ENCODE measurements at places on chromosomes 1 and 21.

- DNase-seq, result no peak
Observed at GRCh38 chr21:31660259-31660565, 719 bp downstream of the SOD1 start.

DNA sequence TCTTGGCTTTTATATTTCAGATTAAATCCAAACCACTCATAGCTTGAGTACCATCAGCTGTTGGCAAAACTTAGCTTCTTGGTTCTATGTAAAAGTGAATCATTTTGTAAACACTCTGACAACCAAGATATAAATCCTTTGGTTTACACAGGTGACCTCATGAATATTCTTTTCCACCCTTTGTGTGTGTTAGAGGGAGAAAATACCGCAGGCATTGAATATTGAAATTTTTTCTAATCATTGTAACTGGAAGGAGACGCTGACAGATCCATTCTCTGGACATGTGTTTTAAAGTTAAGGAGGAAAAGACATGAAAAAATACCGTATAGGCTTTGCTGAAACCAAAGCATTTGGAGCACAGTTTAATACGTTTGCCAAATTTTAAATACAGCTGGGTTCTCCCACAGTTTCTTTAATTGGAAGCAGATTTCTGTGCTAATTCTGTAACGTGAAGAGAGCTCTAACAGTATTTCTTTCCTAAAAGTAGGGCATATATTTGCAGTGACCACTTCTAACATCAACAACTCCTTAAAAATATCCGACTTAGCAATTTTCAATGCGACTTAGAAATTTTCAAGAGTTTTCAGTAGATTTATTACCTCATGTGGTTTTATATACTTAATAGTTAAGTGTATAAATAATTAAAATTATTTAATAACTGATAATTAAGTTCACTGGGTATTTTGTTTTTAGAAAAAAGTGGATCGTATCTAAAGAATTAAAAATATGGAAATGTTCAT is 388.2 kb downstream of the USP25 start:
- DNase-seq, result no peak

- no peak for DNase-seq
Observed at GRCh38 chr1:55951291-55951690, 628.1 kb downstream of the PLPP3 start.

GRCh38 chr1:152182431-152182830 is 23.4 kb upstream of the RPTN start:
- peak; percentile 7 for DNase-seq

GRCh38 chr1:11080931-11081330 is 18.7 kb downstream of the EXOSC10 start:
- no peak for DNase-seq

- no peak for DNase-seq
Observed at GRCh38 chr1:110174961-110175360, 24.7 kb downstream of the SLC6A17 start.

DNA sequence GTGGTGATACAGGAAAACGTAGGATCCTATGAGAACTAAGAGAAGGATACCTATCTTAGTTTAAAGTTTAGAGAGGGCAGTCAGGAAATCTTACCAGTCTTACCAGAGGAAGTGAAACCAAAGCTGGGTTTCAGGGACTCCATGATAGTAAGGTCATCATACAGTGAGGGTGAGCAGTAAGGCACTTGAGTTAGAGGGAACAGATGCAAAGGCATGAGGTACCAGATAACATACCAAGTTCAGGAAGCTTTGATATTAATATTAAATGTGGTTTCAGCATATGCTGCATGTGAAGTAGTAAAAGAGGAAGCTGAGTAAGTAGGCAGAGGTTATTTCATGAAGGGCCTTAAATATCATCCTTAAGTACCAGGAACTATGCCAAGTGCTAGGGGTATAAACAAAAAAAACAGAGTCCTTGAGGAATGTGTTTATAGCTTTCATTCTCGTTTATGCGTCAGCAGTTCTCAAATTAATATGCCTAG is 16.9 kb downstream of the ATG4C start:
- DNase-seq, result peak; percentile 2

DNA sequence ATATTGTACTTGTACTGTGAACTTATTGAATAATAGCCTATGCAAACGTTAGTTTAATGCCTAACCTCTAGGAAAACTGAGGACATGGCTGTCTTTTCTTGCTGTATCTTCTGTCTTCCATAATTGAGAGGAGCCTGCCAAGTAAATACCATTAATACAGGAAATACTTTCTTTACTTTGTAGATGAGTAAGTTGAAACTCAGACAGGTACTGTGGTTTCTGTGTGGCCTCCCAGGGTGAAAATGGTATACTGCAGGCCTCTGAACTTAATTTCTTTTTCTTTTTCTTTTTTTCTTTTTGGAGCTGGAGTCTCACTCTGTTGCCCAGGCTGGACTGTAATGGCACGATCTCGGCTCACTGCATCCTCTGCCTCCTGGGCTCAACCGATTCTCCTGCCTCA is 208.8 kb upstream of the ADGRL4 start:
- no peak for DNase-seq

GRCh38 chr1:12178511-12178910 is 11.7 kb downstream of the TNFRSF1B start:
- DNase-seq, result no peak

- DNase-seq, result no peak
Observed at GRCh38 chr1:1438531-1439381, 3.3 kb downstream of the VWA1 start.

- no peak for DNase-seq
Observed at GRCh38 chr21:26019236-26019635, 151.3 kb downstream of the APP start.

GRCh38 chr1:241142493-241142892 is 214.5 kb downstream of the RGS7 start:
- DNase-seq, result no peak

DNA sequence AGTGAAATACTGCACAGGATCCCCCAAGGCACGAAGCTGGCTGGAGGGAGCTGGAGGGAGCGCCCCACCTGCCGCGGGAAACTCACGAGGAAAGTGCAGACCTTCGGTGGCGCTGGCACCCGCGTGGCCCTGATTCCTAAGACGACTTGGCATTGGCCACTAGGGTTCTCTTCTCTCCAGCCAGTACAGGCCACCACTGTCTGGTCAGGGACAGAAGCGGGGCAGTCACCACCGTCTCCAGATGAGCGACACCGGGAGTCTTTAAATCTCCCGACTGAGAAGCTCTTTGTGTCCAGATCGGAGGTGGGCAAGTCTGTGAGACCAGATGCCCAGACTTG is 19.2 kb upstream of the CHIA start:
- DNase-seq, result no peak

DNA sequence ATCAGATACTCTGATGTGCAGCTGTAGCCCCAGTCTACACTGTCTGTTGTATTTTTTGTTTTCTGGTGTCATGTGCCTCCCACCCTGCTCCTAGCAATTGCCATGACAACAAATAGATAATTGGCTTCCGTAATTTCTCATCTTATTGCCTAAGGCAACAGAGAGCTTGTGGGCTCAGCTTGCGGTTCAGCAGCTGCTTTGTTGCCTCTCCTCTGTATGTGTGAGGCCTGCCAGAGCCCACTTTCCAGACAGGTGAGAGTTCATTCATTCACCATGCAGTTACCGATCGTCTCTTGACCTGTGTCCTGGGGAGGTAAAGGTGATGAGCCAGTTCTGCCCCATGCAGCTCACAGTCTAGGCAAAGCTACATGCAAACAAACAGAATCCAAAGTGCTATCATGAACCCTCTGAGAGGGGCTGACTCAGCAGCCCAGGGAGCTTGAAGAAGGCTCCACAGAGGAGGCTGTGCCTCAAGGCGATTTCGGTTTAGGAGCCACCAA is 11.9 kb downstream of the LGALS8 start:
- DNase-seq, result no peak

DNA sequence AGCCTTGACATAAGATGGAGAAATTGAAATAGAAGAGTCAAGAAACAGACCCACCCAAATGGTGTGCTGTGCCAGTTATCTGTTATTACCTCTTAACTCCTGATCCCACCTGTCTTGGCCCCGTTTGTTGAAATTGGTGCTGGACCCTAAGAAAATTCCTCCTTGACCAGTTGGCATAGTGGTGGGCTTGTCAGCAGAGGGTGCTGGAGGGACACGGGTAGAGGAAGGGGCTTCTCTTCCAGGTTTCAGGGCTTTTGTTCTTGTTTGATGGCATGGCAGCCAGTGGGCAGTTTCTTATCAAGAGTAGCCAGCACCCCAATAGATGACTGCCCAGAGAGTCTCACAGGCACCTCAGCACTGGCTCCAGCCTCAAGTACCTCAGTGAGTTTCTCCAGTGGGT is 51.6 kb downstream of the PCBP3 start:
- no peak for DNase-seq

DNA sequence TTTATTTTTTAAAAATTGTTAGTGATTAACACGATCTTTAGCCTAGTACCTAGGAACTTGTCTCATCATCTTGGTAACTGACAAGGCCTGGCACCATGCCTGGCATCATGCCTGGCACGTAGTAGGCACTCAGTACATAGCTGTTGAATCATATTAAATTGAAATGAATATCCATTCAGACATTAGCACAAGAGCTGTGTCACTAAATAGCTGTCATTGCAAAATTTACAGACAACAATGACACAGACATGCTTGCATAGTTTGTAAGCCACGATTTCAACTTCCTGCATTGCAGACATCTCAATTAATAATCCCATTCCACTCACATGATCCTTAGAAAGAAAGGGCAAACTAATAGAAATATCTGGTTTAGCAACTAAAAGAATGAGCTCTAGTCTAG is 15.4 kb upstream of the PHACTR4 start:
- no peak for DNase-seq

- no peak for DNase-seq
Observed at GRCh38 chr1:175823406-175823805, 80.0 kb upstream of the TNR start.

- DNase-seq, result no peak
Observed at GRCh38 chr1:47871799-47872353, 125.3 kb downstream of the TRABD2B start.

DNA sequence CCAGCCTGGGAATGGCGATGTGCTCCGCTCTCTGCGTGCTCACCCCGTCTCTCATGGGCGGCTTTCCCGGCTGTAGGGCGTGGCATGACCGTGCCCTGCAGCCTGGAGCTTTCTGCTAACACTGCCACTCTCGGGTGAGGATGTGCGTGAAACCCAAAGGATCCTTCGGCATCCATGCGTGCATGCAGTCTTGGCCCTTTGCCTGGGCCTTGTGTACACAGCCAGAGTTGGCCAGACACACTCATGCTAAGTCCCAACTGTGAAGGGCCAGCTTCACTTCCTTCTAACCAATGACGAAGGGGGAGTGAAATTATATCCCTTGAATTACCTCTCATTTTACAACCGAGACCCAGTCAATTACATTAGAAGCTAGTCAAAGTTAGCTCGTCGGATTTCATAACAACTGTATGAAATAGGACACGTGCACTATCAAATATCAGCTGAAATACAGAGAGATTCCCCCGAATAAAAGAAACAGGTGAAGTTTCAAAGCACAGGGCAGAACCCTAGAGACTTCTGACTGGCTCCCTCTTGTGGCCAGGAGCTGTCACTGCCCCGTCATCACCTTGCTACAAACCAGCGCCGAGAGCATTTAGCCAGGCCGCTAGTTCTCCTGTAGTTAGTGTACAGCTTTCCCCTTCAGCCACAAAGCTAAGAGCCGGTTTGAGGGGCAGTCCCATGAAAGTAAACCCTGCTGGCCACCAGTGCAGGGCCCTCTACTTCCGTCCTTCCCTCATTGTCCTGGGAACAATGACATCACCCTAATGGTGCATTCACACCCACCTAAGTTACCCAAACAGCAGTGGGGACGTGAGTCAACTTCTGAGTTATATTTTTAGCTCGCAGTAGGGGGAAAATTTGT is 63.4 kb upstream of the COA6 start:
- peak; percentile 69 for DNase-seq

- no peak for DNase-seq
Observed at GRCh38 chr1:169364948-169365347, 2.6 kb downstream of the NME7 start.

DNA sequence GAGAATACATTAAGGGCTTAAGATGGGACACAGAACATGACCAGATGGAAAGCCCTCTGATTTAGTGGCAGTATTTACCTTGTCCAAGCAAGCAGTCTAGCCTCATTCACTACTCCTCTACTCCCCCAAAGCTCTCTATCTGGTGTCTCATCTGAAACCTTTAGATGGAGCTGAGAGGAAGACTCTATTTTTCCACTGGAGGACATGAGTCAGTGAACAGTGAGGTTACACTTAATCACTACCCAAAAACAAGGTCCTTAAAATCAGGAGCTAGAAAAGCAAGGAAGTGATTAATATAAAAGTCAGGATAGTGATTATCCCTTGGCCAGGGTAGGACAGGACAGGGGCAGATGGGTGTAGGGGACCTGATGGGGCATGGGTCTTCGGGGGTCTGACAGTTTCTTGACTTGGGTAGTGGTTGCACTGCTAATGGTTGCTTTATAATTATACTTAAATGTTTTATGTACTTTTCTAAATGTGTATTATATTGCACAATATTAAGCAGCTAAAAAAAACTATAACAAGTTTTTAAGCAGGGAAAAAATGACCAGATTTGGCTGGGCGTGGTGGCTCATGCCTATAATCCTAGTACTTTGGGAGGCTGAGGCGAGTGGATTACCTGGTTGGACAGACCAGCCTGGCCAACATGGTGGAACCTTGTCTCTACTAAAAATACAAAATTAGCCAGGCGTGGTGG is 3.0 kb downstream of the PTPN22 start:
- peak; percentile 30 for DNase-seq

DNA sequence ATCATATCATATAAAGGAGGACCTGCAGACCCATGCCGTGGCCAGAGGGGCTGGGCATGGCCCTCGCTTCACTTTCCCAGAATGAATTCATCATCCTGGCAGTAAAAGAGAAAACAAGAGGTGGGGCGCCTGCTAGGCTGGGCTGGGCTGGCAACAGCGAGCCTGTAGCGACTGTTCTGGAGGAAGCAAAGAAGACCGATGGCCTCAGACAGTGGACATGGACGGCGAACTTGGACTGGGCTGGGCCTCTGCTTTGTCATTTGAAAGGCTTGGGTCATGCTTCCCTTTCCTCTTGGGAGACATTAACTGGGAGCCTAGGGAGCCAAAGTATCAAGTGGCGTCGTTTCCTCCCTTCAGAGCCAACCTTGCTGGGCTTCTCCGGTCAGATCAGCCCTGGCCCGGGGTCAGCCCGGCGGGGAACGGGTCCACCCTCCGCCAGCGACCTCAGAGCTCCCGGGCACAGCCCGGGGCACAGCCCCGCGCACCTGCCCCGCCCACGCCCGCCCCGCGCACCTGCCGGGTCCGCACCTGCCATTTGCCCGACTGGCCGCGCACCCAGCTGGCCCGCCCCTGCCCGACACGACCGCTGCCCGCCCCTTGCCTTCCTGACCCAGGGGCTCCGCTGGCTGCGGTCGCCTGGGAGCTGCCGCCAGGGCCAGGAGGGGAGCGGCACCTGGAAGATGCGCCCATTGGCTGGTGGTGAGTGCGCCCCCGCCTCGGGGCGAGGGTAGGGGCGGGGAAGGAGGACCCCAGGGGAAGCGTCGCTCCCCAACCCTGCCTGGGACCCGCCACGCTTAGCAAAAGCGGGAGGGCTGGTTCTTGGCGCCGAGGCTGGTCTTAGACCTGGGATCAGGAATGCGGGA is at the start of gene FAM3B:
FAM3B (plus strand) TSS at position 602 of the 863 bp plus-strand sequence; CDS start at position 681, 79 bp downstream.
- no peak for DNase-seq

Measured in CD4-positive, alpha-beta T cell treated with Interleukin-15 for 4 hours (primary cell).